ENCODE measurements at places on chromosomes 3 and 15.

DNA sequence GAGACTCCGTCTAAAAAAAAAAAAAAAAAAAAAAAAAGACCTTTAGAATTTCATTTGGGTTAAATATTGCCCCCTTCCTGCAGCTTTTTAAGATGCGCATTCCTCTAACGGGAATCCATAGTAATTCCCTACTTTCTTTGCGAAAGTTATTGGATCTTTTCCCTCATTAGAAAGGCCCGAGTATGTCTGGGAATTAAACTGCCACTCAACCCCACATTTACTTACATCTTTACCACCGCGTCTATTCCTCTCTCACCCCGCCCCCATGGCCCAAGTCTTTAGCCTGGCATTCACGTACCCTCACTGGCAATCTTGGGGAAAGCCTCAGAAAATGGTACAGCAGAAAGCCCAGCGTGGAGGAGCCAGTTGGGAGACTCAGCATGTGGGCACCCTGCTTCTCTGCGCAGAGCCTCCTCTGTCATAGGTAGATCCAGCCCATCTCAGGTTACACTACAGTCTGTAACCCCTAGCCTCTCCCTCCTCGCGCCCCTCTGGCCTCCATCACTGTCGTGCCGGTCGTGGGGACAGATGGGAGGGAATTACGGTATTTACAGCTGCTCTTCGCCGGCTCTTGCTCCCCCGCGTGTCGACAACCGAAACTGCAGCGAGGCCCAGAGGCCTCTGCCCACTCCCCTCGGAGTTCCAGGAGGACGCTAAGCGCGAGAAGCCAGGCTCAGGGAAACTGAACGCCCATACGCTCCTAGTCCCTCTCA, 6.4 kb upstream of the ANKDD1A start:
- DNase-seq, result no peak

DNA sequence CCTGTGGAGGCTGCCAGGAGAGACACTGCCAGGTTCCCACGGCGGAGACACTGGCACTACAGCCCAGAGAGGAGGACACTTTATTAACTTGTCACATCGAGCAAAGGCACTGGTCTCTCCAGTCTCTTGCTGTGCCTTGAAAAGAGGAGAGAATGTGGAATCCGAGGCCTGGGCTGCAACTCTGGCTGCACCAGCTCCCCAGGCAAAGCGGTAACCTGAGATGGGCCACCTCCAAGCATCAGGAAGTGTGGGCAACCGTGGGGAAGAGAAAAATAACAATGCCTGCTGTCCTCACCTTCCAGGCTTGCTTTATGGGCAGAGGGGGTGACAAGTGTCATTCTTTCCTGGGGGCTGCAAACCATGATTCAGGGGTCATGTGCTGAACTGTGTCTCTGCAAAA, 91.6 kb upstream of the RGMA start:
- no peak for DNase-seq

DNA sequence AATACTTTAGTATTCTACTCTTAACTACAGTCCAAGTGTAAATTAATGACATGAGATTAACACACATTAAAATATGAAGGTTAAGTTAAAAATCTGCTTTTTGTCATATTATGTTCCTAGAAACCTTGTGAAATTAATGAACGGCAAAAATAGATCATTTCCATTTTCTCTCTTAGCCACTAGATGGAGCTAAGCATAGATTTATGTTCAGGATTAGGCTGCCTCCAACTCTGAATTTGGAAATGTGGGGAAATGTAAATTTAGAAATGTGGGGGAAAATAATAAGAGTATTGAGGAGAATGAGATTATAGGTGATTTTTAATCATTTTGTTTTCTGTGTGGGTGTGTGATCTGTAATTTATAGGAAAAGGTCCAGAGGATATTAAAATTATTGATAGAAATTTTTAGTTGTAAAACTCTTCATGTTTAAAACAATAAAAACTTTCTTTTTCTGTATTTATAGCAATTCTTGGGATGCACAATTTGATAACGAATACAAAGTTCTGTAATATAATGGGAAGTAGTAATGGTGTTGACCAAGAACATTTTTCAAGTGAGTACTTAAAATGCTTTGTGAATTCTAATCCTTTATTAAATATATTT, 59.2 kb downstream of the TMOD3 start:
- DNase-seq, result no peak

- no peak for DNase-seq
Observed at GRCh38 chr3:192904632-192905289, 12.9 kb downstream of the MB21D2 start.

DNA sequence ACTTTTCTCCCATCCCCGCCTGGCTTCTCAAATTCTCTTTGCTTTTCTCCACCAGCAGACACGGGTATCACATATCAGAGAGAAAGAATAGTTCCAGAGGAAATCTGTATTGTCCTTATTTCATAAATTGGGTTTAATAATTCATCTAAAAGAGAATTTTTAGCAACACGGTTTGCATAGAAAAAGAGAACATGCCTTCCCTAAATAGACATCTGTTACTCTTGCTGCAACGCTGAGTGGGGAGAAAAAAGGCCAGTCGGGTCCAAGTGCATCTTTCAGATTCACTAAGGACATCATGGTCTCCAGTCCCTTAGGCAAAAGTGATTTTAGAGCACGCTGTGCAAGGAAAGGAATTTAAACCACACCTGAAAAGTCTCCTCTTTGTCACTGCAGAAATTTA, 201.3 kb downstream of the ABHD5 start:
- no peak for DNase-seq

DNA sequence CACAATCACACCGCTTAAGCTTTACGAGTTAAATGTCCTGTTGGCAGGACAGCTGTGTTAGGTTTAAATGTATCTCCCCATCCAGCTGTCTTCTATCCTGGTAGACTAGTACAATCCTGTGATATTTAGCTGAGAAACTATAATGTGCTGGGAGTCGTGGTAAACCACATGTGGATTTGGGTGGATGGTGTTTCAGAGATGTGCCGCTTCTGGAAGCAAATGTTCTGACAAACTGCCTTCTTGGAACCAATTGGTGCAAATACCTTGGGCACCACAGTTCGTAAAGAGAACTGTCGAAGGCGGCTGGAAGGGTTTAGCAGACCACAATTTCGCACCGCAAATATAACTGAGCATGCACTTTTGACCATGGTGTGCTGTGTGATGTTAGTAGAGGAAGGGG, 15.0 kb downstream of the SCG5 start:
- DNase-seq, result peak; percentile 48

- DNase-seq, result no peak
Observed at GRCh38 chr3:78274475-78275065, 1234.7 kb downstream of the ROBO2 start.

DNA sequence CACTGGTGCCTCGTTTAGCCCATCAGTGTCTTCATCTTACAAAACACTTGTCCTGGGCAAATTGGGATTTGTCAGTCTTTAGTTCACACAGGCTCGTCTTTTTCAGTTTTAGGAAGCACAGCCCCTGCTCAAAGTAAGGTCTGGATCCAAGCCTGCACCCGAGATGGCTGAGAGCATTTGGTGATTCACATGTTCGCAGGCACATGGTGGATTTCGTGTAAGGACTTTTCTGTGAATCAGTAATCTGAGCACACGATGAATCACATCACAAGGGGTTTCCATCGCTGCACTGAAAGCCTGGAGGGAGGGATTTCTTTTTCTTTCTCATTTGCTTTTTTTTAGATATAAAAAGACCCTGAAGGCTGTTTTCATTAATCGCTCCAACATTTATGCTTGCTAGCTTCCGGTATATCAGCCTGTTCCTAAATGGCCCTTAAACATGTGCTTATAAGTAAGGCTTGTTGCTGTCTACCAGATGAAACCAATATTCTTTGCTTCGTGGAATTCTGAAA, 435.6 kb upstream of the ATP10A start:
- DNase-seq, result no peak

DNA sequence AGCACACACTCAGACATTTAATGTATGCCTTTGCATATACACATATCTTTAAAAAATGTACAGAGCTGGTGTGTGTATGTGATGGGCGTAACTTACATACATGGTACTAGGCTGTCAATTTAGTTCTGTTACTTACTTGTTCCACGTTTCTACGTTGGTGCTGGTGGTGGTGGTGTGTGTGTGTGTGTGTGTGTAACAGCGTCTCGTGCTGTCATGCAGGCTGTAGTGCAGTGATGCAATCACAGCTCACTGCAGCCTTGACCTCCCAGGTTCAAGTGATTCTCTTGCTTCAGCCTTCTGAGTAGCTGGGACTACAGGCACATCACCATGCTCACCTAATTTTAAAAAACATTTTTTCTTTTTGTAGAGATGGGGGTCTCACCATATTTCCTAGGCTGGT, 64.2 kb downstream of the ISG20 start:
- no peak for DNase-seq

GRCh38 chr3:101689286-101689685, 2.8 kb upstream of the RPL24 start:
- no peak for DNase-seq

DNA sequence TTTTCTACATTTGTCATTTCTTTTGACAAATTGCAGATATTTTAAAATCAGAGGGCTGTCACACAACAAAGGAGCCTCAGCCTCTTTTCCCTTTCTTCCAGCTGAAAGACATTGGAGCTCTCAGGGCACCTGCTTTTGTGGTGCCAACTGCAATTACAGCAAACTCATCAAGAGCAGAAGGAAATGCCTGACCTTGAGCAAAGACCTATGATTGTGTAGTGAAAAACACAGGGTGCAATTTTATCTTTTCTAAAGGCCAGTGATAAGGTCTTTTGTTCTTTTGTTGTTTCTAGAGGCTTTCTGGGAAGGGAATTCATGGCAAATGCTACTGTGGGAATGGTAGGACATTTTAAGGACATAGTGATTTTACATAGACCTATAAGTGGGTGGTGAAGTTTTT, 214.3 kb downstream of the OXSM start:
- DNase-seq, result no peak

- DNase-seq, result no peak
Observed at GRCh38 chr3:118772547-118773011, 262.1 kb downstream of the IGSF11 start.

GRCh38 chr15:47786371-47786770, 69.1 kb downstream of the SEMA6D start:
- DNase-seq, result no peak

DNA sequence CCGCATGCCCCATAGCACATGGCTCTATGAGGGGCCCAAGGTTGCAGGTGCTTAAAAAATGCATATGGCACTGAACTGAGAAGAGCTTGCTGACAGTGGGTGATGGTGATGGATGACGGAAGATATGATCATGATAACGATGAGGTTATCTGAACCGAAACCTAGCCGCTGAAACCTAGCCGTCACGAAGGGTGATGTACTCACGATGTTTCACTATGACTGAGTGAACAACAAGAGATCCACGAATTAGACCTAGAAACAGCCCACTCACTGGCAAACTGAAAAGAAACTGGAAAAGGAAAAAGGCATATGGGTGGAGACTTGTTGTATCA, 57.6 kb upstream of the BCL6 start:
- no peak for DNase-seq

GRCh38 chr15:58490888-58491473, 59.2 kb downstream of the LIPC start:
- no peak for DNase-seq
